ENCODE measurements at places on chromosomes 6 and 20.
A peak's percentile ranks its signal among the peaks of the same experiment; 100 is the strongest.

DNA sequence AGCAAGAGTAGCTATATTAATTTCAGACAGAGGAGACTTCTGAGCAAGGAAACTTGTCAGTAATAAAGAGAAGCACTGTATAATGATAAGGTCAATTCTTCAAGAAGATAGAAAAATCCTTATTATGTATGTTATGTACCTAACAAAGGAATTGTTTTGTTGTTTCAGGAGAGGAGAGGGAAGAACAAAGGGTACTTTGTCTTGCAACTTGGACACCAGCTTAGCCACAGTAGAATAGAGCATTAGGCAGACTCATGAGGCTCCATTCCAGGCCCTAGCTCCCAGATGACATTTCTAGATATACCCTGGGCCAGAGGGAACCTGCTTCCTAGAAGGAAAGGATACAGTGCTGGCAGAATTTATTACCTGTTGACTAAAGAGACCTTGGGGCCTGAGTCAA lies 6.5 kb upstream of the NUS1 start:
- no peak for DNase-seq

GRCh38 chr6:16911088-16911487 lies 149.8 kb upstream of the ATXN1 start:
- no peak for DNase-seq

- DNase-seq: no peak
These were observed 156.7 kb downstream of the JARID2 start for GRCh38 chr6:15402406-15403045.

DNA sequence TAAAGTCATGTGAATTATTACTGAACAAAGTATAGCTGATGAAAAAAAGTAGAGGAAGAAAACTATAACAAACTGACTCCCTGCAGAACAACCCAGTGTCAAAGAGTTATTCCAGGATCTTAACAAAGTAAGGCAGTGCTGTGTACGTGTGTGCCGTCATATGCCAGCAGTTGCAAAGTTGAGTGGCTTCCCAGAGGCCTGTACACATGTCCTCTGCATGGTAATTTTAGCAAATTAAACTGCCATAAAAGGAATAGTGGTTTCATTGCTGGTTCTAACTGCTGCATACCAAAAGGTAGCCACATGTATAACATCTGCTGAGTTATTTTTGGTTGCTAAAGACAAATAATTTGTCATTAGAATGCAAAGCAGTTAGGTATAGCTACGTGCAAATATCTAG lies 44.8 kb downstream of the RIPOR2 start:
- DNase-seq: no peak

DNA sequence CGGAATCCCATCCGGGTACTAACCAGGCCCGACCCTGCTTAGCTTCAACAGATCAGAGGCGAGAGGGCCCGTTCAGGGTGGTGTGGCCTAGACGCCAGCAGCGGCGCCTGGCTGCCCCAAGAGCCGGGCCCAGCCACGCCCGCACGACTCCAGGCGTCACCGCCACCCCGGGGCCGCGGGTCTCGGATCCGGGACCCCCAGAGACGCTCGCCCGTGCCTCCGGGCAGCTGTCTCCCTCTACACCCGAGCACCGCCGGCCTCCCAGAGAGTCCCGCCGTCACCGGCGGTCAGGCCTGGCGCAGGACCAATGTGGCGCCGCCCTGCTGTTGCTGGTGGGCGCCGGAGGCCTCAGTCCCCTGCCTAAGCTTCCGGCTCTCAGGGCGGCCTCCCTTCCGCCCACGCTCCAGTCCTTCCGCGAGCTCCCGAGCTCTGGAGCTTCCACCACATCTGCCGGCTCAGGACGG lies 441.2 kb upstream of the DEFB115 start:
- no peak for DNase-seq

DNA sequence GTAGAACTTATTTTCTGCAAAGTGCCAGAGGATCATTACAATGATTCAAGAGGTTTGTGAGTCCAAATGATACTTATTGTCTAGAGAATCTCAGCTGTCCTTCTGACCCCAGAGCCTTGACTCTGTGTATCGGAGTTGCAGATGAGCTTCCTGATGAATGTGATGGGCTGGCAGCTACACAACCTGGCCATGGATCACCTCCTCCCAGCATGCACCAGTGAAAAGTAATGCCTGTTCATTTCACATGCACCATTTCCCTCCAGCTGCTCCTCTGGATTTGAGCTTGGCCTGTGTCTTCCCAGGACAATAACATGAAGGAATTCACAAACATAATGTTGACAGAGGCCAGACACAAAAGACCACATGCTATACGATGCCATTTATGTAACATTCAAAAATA lies 30.0 kb downstream of the SNHG17 start:
- no peak for DNase-seq

DNA sequence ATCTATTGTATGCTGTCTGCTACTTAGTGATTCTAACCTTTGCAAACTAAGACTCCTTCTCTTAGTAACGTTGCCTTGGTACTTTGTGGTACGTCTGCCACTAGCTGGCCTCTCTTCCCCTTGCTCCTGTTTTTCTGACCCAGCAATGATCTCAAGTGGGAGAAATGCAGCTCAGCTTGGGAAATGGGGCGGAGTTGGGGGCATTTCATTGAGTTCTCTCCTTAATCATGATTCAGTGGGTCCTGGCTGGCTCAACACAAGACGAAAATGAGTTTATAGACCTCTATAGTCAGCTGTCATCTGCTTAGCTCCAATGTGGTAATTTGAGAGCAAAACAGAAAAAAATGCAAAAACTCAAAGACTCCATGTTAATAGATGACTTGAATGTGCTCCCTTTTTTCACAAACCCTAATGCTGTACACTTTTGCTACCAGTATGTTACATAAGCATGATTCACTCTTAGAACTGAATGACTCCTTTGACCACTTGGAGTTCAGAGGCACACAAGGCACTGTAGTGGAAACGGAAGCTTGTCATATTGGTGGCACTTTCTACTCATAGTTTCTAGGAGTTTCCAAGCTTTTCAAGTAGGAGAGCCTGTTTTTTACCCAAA lies 55.3 kb upstream of the SOX4 start:
- no peak for DNase-seq

DNA sequence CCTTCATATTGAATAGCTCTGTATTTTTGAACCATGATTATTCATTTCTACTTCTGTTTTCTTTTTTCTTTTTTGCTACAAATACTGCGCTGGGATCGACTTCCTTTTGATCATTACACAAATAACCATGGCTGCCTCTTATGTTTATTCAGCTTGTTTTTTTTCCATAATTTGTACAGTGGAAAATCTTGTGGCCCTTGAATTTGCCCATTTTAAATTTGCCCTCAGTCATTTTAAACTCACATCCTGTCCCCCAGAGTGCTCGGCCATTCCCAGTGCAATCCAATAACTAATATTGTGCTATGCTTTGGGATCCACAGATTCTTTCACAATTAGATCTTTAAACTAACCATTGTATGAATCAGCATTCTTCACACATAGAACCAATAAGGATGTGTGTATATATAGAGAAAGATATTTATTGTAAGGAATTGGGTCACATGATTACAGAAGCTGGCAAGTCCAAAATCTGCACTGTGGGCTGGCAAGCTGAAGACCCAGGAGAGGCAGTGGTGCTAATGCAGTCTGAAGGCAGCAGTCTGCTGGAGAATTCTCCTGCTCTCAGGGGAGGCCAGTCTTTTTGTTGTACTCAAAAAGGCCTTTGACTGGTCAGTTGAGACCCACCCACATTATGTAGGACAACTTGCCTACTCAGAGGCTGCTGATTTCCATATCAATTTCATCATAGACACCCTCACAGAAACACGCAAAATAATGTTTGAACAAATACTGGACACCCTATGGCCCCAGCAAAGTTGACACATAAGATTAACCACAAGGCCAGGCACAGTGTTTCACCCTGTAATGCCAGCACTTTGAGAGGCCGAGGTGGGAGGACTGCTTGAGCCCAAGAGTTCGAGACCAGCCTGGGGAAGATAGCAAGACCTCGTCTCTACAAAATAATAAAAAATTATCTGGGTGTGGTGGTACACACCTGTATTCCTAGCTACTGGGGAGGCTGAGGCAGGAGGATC lies 147.1 kb downstream of the MTHFD1L start:
- DNase-seq: no peak

DNA sequence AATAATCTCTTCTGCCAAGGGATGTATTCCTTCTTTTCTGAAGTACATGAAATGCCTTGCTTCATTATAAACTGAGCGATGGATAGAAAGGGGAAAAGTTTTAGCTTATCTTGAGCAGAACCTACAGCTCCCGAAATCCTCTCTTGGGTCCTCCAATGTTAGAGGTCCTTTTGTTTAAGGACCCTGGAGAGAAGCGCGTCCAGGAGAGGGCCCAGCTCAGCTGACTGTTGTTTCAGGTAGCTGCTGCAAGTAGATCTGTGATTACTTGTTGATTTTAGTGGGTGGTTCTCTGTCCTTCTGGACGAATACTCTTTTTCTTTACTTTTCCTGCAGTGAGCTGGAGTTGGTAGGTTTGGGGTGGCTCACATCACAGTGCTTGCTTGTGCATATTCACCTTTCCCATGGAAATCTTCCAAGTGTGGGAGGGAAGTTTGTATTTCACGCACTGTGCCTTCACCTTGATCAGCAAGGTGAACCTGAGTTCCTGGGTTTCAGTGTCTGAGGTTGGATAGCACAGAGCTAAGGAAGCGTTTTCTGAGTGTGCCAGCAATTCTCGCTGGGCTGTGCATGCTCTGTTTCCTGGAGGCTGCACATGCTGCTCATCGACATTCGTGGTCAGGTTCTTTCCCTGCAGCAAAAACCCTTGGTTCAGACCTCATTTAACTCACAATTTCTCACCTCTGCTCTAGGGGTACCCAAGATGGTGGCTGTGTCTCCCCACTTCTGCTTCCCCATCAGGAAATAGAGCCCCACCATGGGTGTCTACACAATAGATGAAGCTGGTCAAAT lies 176.3 kb downstream of the JARID2 start:
- DNase-seq: no peak

GRCh38 chr6:145241721-145242120 lies 493.6 kb downstream of the EPM2A start:
- DNase-seq: no peak

DNA sequence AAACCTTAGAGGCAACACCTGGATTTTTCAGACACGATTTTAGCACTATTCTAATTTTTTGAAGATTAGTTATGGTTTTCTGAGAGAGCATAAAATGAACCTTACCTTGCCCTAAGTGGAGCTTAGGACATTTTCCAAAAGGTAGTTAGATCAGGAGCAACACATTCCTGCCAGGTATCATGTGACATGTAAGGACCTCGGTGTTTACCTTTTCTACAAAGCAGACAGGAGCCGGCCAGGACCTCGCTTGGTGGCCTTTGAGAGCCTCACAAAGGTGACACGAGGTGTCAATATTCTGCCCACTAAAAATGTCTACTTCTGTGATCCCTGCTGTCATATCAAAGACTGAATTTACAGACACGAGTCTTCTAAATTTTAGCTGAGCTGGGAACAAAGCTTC lies 174.9 kb downstream of the SMOC2 start:
- no peak for DNase-seq

DNA sequence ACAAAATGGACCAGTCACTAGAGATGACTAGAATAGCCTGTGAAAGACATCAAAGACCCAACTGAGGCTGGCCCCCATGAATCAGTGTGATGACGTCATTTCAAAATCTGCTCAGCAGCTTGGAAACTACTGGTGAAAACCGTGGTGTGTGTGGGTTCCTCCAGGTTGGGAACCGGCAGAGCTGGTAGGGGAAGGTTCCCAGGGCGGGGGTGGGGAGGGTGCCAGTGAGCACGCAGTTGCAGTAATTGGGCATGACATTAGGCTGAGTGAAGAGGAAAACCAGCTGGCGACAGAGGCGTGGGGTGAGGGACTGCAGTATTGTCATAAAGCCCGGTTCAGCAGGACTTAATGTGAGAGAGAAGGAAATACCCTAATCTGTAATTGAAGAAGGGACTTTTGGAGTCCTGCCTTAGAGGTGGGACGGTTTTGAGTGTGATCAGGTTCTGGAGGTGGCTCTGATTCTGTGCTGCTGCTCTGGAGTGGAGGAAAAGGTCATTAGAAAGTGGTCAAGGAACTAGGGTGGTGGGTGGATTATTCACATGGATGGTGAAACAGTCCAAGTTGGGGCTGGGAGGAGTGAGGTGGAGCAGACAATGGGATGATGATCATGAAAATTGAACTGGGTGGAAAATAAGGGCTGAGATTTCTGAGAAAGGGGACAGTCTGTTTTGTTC lies 52.0 kb upstream of the MTHFD1L start:
- DNase-seq: no peak

DNA sequence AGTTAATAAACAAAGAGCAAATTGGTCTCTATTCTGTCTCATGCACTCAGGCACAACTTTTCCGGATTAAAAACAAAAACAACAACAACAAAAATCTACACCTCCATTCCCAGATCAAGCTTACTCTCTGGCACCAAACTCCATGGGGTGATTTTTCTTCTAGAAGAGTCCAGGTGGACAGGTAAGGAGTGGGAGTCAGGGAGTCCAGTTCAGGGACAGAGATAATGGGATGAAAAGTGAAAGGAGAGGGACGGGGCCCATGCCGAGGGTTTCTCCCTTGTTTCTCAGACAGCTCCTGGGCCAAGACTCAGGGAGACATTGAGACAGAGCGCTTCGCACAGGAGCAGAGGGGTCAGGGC lies 437 bp upstream of the HLA-A start:
- DNase-seq: no peak

GRCh38 chr6:36954262-36954931 lies at the start of gene PI16:
Gene PI16 (plus strand): TSS chr6:36954738. CDS start chr6:36954761, 23 bp downstream.
- peak; percentile 97 for DNase-seq

DNA sequence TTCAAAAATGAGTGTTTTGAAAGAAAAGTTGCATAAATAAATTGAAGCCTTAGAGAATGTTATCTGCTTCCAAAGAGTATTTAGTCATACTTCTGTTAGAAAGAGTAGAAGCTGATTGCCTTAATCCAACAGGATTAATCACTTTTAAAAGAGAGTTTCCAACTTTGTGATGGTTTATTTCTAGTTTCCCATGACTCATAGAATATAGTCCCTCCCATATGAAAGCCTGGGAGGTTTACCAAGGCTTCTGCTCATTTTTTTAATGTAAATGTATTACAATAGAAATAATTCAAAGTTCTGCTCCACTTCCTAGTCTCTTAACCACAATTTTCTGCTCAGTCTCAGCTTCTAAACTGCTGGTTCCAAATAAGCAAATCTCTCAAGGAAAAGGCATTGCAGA lies 118.0 kb upstream of the IRAK1BP1 start:
- DNase-seq: no peak

DNA sequence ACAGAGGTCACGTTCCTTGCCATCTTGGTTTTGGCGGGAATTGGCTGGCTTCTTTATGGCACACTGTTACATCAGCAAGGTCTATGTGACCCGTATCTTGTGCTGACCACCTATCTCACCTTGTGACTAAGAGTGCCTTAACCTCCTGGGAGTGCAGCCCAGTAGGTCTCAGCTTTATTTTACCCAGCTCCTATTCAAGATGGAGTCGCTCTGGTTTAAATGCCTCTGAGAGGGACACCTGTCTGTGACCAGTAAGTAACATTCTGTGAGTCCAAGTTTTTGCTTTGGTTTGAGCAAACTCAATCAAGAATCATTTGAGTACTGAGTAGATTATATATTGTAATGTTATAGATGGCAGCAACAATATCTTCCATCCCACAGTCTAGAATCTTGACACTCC lies 85.0 kb downstream of the BMP2 start:
- no peak for DNase-seq

- DNase-seq: no peak
These were observed 97.4 kb upstream of the JARID2 start for GRCh38 chr6:15148356-15148946.

All from GF-D8 (cell line).